ENCODE measurements at places on chromosomes 16 and 17. TPM values are rescaled to one million over a fixed set of nuclear protein-coding genes. Genes with fewer than 3 reads are reported as not detected.

Gene C17orf50
- not detected for total RNA-seq

DNA sequence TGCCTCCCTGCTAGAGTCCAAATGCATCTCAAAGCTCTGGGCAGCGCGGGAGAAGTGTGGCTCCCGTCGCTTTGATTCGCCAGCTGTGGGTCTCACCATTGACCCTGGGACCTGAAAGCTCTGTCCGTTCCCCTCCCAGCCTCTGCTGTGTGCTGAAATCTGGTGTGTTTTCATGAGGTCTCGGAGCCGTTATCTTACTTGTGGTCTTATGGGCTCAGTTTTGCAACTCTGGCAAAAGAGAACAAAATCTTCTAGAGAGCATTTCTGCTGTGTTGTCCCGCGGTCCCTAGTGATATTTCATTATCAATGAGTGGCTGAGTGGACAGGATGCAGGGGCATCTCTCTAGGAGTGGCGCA is 13.3 kb downstream of the CRISPLD2 start:
- H3K27me3 ChIP-seq: no peaks in the 10 kb centered on the region
- no peak overlapping the region for H3K4me3 ChIP-seq
- H3K27ac ChIP-seq: peak overlapping the region; percentile 45
- no peak for DNase-seq
- H3K36me3 ChIP-seq: no peaks in the 10 kb centered on the region

DNA sequence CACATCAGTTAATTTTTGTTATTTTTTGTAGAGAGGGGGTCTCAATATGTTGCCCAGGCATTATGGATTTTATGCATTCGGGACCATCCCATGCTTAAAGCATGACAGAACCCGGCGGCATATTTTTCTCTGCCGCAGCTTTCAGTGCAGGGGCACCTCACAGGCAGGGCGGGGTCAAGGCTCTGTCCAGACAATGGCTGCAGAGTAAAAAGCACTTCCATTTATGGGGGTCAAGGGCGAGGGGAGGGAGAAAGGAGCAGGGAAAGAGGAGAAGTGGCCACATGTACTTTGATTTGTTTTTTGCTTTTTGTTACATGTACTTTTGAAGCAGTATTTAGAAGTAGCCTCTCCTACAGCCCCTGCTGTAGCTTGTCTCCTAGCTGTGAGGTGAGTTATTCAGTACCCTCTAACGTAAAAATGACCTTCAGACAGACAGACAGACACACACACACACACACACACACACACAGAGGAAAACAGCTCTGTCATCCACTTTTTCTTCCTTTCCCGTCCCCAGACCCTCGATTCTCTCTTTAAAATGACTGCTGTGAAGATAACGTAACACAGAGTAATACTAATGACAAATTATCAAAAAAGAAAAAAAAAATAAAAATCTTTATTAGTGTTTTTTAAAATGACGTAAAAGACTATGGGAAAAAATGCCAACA is 856 bp upstream of the SCPEP1 start:
- DNase-seq: no peak
- peaks cover 11% of the 10 kb centered on the region for H3K4me1 ChIP-seq
- H3K36me3 ChIP-seq: peaks cover 2% of the 10 kb centered on the region
- H3K27ac ChIP-seq: no peak overlapping the region

- peaks cover 4% of the 10 kb centered on the region for H3K4me1 ChIP-seq
- no peaks in the 10 kb centered on the region for H3K36me3 ChIP-seq
- peak; percentile 84 for DNase-seq
- no peak overlapping the region for H3K4me3 ChIP-seq
- H3K27ac ChIP-seq: peak overlapping the region; percentile 57
Observed at GRCh38 chr17:37488009-37488604, 1.6 kb upstream of the DUSP14 start.

- H3K4me3 ChIP-seq: no peak overlapping the region
- no peak for DNase-seq
Observed at GRCh38 chr16:89338863-89339262, 121.4 kb downstream of the ZNF778 start.

GRCh38 chr16:15949210-15950160 is at the start of gene ABCC1:
Gene ABCC1 (plus strand): TSS chr16:15949616. CDS start chr16:15949752, 136 bp downstream.
- H3K4me1 ChIP-seq: peaks cover 16% of the 10 kb centered on the region
- peak; percentile 30 for DNase-seq
- peak within 1 kb of the TSS; percentile 87 for H3K27ac ChIP-seq
- H3K4me3 ChIP-seq: peak within 1 kb of the TSS; percentile 68

- H3K4me1 ChIP-seq: no peaks in the 10 kb centered on the region
- H3K27ac ChIP-seq: no peak overlapping the region
- no peak for DNase-seq
Observed at GRCh38 chr17:17612085-17613022, 20.8 kb upstream of the PEMT start.

GRCh38 chr17:29196769-29197515 is 16.7 kb upstream of the MYO18A start:
- no peaks in the 10 kb centered on the region for H3K27me3 ChIP-seq
- H3K27ac ChIP-seq: no peak overlapping the region
- H3K4me3 ChIP-seq: no peak overlapping the region
- no peaks in the 10 kb centered on the region for H3K36me3 ChIP-seq
- H3K4me1 ChIP-seq: no peaks in the 10 kb centered on the region

- no peak overlapping the region for H3K4me3 ChIP-seq
- H3K27ac ChIP-seq: no peak overlapping the region
- DNase-seq: no peak
Observed at GRCh38 chr16:51156807-51157200, 5.7 kb upstream of the SALL1 start.

GRCh38 chr17:47693731-47694580 is at the start of gene TBKBP1:
Gene TBKBP1 (plus strand): TSS chr17:47694161. CDS start chr17:47696113, 1,952 bp downstream.
- peak within 1 kb of the TSS; percentile 64 for H3K4me3 ChIP-seq
- H3K36me3 ChIP-seq: peaks cover 12% of the 10 kb centered on the region
- H3K27me3 ChIP-seq: no peaks in the 10 kb centered on the region
- H3K4me1 ChIP-seq: peaks cover 28% of the 10 kb centered on the region
- peak; percentile 93 for DNase-seq

Measured in lung (tissue), 17 donors.